Chondrocyte (in vitro differentiated cells): ENCODE measurements at places on chromosomes 16 and 17. TPM values are rescaled to one million over a fixed set of nuclear protein-coding genes. Genes with fewer than 3 reads are reported as not detected.

FBXL16 gene
- total RNA-seq = 0.53 to 0.87 TPM (median 0.82 TPM) in 3 replicates

OTOP2 gene
- not detected in 3 replicates for total RNA-seq

- no peak for DNase-seq
Observed at GRCh38 chr16:22016927-22017326, 9.0 kb downstream of the MOSMO start.

DNA sequence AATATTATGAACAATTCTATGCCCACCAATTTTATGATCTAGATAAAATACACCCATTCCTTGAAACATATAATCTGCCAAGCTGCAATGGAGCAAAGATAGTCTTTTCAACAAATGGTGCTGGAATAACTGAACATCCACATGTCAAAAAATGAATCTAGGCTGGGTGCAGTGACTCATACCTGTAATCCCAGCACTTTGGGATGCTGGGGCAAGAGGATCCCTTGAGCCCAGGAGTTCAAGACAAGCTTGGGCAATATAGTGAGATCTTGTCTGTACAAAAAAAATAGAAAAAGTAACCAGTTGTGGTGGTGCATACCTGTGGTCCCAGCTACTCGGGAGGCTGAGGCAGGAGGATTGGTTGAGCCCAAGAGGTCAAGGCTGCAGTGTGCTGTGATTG is 92.5 kb downstream of the N4BP1 start:
- DNase-seq = peak; percentile 0

GRCh38 chr17:57636985-57637665 is 108.0 kb downstream of the CCDC182 start:
- DNase-seq = peak; percentile 28

- no peak for DNase-seq
Observed at GRCh38 chr17:44307387-44308186, 814 bp upstream of the RUNDC3A start.

DNA sequence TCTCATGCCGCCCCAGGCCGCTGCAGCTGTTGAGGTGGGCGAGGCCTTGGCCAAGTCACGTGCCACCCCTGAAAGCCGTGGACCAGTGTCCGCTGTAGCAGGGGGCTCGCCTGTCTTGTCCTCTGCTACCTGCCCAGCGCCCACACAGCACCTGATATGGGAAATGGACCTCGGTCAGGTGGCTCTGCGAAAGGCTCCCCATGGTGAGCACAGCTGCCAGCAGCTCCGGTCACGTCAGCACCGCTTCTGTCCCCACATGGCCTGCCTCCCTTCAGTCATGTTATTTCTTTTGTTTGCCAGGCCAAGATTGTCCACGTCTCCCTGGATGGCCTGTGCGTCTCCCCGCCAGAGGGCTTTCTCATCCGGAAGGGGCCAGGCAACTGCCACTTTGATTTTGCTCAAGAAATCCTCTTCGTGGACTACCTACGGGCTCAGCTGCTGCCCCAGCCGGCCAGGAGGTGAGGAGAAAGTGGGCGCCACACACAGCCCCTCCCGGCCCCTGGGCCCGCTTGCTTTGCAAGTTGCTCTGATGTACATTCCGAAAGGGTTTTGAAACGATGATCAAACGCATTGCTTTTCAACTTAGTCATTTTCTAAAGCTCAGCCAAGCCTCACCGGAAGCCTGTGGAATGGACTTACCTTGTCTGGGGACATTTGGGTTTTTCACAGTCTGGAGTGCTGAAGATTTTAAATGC is 219.8 kb downstream of the KATNIP start:
- DNase-seq = peak; percentile 92

DNA sequence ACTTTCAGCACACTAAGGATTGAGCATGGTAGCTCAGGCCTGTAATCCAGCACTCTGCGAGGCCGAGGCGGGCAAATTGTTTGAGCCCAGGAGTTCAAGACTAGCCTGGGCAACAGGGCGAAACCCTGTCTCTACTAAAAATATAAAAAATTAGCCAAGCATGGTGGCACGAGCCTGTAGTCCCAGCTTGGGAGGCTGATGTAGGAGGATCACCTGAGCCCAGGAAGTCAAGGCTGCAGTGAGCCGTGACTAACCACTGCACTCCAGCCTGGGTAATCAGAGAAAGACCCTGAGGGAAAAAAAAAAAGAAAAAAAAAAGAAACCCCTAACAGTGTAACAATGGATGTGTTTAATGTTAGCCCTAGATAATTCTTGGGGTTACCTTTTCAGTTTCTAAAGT is 24.0 kb downstream of the PARN start:
- DNase-seq = no peak

- DNase-seq = no peak
Observed at GRCh38 chr16:66740010-66740409, 11.4 kb downstream of the DYNC1LI2 start.

DNA sequence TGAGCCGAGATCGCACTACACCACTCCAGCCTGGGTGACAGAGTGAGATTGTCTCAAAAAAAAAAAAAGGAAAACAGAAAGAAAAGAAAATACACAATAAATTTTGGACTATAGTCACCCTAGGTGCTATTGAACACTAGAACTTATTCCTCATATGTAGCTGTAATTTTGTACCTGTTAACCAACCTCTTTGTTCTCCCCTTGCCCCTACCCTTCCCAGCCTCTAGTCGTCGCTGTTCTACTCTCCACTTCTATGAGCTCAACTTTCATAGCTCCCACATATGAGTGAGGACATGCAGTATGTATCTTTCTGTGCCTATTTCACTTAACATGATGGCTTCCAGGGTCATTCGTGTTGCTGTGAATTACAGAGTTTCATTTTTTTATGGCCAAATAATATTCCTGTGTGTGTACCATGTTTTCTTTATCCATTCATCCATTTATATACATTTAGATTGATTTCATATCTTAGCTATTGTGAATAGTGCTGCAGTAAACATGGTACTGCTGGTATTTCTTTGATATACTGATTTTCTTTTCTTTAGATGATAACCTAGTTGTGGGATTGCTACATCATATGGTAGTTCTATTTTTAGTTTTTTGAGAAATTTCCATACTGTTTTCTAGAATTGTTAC is 28.3 kb downstream of the VPS35L start:
- DNase-seq = no peak
